ENCODE measurements at places on chromosomes 5 and 9.

- DNase-seq: no peak
These were observed 16.6 kb downstream of the STOM start for GRCh38 chr9:121353241-121354061.

GRCh38 chr9:95171596-95171995 lies 145.9 kb downstream of the FANCC start:
- no peak for DNase-seq

- no peak for DNase-seq
These were observed 2.0 kb upstream of the APBA1 start for GRCh38 chr9:69674112-69674685.

DNA sequence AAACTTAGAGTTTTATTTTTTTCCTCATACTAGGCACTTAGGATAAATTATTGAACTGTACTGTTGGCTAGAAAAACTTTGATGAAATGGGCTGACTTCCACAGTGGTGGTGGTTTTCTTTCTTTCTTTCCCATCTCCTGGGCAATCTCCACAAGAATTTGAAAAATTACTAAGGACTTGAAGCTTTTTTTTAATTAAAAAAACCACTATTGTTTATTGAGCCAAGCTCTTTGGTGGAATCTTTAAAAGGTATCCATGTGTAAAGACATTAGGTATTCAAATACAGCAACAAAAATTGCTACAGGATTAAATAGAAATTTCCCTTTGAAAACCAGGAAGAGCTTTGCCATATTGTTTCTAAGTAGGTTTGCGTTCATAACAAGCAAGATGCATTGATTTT lies 14.1 kb downstream of the MARCHF6 start:
- no peak for DNase-seq

GRCh38 chr9:72524820-72525540 lies 3.6 kb downstream of the TMC1 start:
- no peak for DNase-seq

DNA sequence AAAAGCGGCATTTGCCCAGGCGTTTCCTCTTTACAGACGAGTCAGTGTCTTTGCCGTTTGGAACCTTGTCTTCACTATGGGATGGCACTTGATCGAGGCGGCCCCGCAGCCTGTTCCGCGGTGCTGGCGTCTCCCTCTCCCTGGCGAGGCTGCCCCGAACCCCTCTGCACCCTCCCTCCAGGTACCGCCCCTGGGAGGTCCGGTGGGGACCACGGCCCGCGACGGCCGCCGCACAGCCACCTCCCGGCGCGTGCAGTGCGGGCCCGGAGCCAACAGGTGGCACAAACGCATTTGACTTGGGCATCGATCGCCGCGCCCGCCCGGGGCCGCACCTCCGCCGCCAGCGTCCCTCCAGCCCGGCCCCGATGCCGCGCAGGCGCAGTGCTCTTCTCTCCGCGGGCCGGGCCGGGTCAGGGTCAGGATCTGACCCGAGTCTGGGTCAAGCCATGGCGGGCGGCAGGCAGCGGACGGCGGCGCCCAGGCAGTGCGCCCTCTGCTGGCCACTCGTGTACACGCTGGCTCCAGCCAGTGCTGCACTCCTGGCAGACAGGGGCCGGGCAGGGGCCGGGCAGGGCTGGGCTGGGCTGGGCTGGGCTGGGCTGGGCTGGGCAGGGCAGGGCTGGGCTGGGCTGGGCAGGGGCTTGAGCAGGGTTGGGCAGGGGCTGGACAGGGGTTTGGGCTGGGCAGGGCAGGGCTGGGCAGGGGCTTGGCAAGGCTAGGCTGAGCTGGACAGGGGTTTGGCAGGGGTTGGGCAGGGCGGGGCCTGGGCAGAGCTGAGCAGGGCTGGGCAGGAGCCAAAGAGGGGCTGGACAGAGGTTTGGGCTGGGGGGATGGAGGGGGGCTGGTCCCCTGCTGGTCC lies 155.8 kb upstream of the IRX4 start:
- DNase-seq: peak; percentile 45

DNA sequence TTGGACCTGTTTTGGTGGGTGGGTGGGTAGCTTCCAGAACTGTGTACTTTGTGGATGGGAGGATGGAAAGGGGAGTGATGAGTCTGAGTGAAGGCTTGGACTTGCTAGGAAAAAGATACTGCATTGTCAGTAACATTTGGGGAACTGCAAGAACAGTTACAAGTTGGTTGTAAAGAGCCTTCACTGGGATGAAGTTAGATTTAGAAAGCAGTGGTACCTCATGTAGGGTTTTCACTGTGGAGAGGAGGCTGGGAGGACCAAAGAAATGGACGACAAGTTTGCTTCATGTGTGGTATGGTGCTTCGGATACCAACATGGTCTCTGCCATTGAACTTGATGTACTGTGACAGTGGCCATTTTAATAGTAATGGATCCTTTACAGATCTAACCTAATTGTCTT lies 50.3 kb downstream of the RAD23B start:
- no peak for DNase-seq

DNA sequence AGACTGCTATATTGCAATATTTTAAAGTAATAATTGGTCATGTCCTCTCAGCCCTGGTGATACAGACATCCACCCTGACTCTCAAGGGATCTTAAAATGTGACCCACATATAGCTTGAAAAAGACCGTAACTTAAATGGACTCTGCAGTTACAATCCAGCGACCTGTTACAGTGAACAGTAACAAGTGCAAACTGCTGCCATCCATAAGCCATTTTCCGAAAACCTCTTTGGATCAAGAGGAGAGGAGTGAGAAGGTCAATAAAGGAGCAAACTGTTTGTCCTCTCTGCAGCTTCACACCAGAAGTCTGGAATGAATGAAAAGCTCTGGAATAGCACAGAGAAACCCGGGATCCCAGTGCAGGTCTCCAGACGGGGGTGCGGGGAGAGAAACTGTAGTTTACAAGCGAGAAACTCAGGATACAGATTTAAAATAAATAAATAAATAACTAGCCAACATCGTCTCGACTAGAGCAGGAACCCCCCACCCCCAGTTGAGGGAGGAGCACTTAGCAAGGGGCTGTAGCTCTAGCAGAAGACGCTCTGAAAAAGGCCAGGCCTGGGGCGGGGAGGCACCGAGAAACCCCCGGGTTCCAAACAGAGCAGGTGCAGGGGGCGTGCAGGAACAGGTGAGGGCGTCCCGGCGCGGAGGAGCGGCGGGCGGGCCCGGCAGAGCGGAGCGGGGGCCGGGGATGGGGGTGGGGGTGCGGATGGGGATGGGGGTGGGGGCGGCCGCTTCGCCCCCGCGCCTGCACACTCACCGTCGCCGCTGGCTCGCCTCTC lies 572 bp downstream of the ZDHHC21 start:
- no peak for DNase-seq

DNA sequence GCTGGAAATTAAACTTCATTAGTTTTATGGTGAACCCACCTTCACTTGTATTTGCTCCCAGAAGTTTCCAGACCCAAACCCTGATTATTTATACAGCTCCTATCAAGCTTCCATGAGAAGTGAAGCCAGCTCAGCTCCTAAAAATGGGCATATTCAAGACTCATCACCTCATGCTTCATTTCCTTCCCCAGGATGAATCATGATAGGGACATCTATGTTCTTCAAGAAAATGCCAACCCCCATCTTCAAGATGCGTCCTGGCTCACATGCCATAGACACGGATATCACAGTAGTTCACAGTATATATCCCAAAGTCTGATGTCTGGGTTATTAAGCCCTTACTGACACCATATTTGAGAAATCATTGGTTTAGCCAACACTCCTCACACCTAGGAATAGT lies 217.6 kb downstream of the NPR3 start:
- DNase-seq: no peak

GRCh38 chr9:77142366-77142765 lies 35.0 kb upstream of the VPS13A start:
- DNase-seq: no peak

- DNase-seq: no peak
These were observed 8.2 kb upstream of the FST start for GRCh38 chr5:53472279-53472678.

DNA sequence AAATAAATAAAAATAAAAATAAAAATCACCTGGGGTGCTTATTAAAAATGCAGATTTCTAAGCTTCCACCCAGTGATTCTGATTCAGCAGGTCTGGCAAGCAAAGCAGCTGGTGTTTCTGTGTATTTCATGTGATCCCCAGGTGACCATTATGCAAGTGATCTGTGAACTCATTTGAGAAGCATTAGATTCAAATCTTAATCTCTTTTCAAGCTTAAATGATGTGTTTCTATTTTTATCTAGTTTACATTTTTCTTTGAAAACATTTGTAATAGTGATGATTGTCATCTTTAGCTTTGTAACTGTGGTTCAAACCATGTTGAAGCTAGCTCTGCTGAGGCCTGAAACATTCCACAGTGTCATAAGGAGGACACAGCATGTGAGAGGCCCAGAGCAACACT lies 804.8 kb upstream of the ZNF608 start:
- DNase-seq: no peak

DNA sequence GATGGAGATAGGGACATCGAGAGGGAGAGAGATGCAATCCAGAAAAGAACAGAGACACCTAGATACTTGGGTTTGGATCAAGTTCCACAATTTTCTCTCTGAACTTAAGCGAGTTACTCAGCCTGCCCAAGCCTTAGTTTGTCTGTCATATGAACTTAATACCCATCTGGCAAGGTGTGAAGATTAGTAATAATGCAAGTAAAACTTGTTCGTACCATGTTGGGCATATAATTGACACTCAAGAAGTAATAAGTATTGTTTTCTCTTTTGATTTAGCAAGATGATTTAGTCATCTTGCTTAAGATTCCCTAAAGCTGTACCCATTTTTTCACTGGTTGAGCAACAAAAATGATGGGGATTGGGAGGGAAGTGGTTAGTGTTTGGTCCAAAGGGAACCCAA lies 7.5 kb downstream of the RABGAP1 start:
- no peak for DNase-seq

- no peak for DNase-seq
These were observed 59.2 kb downstream of the DAPK1 start for GRCh38 chr9:87556821-87557220.

DNA sequence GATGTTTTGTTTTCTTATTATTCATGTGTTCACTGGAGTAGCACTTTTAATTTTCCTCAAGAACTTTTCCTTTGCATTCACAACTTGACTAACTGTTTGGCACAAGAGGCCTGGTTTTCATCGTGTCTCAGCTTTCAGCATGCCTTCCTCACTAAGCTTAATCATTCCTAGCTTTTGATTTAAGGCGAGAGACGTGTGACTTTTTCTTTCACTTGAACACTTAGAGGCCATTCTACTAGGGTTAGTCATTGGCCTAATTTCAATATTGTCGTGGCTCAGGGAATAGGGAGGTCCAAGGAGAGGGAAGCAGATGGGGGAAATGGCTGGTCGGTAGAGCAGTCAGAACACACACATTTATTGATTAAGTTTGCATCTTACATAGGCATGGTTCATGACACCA lies 94.0 kb downstream of the ZNF462 start:
- no peak for DNase-seq

- DNase-seq: no peak
These were observed 19.7 kb upstream of the GLE1 start for GRCh38 chr9:128484686-128485413.

- DNase-seq: no peak
These were observed 67.1 kb upstream of the GGTA1 start for GRCh38 chr9:121566481-121567465.

GRCh38 chr5:5217371-5217770 lies 77.2 kb downstream of the ADAMTS16 start:
- DNase-seq: no peak

- DNase-seq: no peak
These were observed 4.0 kb upstream of the GADD45G start for GRCh38 chr9:89600831-89601230.

- DNase-seq: no peak
These were observed 6.3 kb downstream of the TESK1 start for GRCh38 chr9:35611230-35611797.

- no peak for DNase-seq
These were observed 29.7 kb downstream of the TEX10 start for GRCh38 chr9:100322954-100323536.

GRCh38 chr5:107456281-107456715 lies 214.4 kb downstream of the EFNA5 start:
- DNase-seq: no peak

DNA sequence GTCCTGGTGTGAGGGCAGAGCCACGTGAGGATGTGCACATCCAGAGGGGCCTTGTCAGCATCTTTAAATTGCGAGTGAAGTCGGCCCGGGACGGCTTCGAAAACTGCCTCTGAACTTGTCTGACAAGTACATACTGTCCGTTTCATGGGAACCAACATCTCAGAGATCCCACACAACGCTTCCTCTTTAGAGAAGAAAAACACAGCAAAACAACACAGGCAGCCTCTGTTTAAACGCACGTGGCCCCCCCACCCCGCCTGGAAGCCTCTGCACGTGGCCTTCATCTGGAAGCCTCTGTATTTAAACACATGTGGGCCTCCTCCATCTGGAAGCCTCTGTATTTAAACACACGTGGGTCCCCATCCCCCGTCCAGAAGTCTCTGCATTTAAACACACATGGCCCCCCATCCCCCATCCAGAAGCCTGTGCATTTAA lies 29.2 kb downstream of the CEP72 start:
- DNase-seq: no peak

DNA sequence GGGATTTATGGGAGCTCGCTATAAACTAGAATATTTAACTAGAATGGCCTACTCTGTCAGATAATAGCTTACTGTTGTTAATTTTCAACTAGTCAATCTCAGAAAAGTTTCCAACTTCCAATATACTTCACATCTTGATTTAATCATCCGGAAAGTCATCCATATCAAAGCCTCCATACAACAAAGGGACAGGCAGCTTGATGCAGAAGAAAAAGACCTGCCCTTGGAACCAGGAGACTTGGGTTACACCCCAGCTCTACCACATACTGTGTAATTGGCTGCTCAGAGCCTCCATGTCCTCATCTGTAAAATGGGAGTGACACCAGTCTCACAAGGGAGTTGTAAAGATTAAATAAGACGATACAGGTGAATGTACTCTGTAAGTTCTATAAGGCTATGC lies 1.9 kb downstream of the PTPN3 start:
- no peak for DNase-seq

- no peak for DNase-seq
These were observed 124.5 kb upstream of the GNA14 start for GRCh38 chr9:77772646-77773045.

DNA sequence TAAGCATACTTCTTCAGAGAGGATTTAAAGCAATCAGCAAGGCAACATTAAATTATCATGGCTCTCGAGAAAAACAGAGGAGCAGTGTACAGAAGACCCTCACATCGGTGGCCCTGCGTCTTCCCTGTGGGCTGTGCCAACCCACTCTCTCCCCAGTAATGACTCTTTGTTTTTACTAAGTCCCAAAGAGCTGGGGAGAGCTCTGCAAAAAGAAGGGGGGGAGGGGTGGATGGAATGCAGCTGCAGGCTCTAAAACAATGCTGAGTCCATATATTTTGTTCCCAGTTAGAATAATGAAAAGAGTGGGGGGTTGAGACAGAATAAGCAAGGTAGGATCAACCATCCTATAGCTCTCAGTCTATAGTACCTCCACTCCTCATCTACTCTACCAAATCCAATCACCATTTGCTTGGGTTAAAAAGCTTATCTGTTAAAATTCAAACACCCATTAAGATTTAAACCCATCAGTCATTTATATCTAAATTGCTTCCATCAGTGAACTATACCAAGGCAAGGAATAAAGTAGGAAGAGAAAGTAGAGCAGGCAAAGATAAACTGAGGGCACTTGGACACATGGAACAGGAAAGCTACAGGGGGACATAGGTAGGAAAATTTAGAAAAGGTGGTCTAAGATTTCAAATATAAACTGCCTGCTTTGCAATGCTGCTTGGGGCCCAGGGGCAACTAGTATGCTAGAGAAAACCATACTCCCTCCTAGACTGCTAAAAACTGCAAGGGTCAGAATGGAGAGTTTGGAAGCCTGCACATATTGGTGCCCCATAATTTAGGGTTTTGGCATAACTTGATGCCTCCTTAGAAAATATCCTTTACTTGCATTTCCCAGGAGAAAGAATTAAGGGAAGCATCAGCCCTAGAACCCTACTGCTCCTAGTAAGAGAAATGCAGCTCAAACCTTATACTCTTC lies 20.6 kb downstream of the ELL2 start:
- no peak for DNase-seq

Data from hypothalamus (tissue), 51 donors.